ENCODE measurements at places on chromosomes 7 and 10.

GRCh38 chr10:125283191-125283835, 123.0 kb upstream of the CTBP2 start:
- DNase-seq: no peak

DNA sequence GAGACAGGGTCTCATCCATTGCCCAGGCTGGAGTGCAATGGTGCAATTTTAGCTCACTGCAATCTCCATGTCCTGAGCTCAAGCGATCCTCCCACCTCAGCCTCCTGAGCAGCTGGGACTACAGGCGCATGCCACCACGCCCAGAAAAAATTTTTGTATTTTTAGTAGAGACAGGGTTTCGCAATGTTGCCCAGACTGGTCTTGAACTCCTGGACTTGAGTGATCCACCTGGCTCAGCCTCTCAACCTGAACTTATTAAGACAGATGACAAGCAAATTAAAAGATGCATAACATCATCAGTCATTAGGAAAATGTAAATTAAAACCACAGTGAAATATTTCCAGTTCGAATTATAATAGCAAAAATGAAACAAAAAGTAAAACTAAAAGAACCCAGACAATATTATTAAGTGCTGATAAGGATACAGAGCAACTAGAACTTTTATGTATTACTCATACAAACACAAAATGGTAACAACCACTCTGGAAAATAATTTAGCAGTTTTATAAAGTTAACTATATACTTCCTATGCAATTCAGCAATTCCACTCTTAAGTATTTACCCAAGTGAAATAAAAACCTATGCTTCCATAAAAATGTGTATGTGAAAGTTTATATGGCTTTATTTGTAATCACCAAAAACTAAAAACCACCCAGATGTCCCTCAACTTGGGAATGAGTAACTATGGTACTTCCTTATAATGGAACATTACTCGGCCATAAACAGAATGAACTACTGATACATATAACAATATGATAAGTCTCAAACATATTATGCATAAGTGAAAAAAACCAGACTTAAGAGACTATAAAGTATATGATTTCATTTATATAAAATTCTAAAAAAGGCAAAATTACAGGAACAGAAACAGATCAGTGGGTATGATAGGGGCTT, 15.3 kb downstream of the ZFAND4 start:
- DNase-seq: no peak

DNA sequence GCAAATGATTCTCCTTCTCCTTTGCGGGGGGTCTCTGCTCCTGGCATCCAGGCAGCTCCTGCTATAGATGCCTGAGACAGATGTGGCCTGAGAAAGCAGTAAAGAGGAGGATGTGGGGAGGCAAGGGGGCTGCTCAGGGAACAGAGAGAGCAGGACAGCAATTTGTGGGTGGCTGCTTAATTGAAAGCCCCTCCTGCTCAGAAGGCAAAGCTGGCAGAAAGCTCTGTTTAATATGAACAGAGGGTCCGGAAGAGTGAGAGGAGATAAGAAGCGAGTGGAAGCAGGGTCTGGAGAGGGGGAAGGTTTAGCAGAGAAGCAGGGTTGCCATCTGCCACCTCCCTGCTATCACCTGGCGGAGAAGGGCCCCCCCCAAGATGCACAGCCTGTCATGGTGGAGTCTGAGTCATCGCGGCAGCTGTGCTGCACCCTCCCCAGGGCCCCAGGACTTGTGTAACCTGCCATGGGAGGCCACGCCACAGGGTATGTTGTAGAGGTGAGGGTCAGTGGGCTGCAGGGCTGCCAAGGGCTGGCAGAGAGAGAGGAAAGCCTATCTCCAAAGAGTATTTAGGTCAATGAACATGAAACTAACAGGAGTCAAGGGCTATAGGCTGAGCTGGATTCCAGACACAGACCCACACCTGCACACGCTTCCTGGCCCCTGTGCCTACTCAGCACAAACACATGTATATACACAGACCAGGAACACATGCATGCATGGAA, 1109.8 kb upstream of the AUTS2 start:
- no peak for DNase-seq

DNA sequence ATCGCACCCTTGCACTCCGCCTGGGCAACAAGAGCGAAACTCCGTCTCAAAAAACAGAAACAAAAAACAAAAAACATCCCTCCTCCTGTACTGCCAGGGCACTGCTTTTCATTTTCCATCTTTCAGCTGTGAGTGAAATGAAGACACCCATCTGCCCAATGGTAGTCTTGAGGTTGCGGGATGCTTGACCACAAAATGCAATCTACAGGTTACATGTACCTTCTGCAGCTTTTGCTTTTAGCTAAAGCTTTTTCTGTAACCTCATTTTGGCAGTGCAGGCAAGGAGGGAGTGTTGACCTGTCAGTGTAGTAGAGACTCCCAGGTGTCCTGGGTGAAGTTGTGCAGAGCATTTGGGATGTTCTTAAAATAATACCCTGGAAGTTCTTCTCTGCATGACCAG, 476.5 kb downstream of the CALN1 start:
- no peak for DNase-seq

- no peak for DNase-seq
Observed at GRCh38 chr7:16933296-16934279, 51.8 kb upstream of the AGR3 start.

Data from stomach (tissue), 19 donors.